ENCODE measurements at places on chromosomes 13 and 19. TPM values are rescaled to one million over a fixed set of nuclear protein-coding genes. Genes with fewer than 3 reads are reported as not detected.

GRCh38 chr13:50608370-50608769 is 235.1 kb downstream of the DLEU7 start:
- no peak for DNase-seq

DNA sequence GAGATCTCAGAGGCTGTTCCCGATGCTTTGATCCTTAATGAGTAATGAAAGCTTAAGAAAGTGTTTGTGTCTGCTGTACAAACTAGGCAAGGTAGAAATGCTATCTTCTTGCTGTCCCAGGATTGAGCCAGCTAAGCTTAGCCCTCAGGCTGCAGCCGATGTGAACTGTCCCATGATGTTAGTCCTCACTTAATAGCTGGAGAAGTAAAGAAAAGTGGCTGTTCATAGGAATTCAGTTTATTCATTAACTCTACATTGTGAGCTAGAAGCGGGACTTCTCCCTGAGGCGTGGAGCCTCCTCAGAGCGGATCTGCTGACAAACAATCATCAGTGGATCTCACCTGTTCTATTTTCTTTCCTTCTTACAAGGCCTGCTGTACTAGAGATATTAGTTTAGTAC is 10.1 kb upstream of the GSX1 start:
- DNase-seq, result no peak

DNA sequence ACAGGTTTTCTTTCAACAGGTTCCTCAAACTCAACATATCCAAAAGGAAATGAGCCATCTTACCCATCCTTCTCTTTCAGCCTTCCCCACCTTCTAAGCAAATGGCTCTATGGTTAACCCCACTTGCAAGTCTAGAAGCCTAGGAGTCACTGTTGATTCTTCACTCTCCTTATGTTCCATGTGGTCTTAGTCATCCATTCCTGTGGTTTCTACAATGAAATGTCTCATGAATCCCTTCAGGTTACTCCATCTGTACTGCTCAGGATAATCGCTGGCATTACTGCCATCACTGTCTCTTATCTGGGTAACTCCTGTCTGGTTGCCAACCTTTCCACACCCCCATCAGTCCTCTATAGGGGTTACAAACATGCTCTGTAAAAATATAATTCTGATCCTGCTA is 381.3 kb downstream of the ENOX1 start:
- peak; percentile 78 for DNase-seq

GRCh38 chr19:36060430-36060829 is 5.7 kb downstream of the WDR62 start:
- peak; percentile 34 for DNase-seq

GRCh38 chr13:83752141-83752540 is 130.1 kb downstream of the SLITRK1 start:
- peak; percentile 42 for DNase-seq

DNA sequence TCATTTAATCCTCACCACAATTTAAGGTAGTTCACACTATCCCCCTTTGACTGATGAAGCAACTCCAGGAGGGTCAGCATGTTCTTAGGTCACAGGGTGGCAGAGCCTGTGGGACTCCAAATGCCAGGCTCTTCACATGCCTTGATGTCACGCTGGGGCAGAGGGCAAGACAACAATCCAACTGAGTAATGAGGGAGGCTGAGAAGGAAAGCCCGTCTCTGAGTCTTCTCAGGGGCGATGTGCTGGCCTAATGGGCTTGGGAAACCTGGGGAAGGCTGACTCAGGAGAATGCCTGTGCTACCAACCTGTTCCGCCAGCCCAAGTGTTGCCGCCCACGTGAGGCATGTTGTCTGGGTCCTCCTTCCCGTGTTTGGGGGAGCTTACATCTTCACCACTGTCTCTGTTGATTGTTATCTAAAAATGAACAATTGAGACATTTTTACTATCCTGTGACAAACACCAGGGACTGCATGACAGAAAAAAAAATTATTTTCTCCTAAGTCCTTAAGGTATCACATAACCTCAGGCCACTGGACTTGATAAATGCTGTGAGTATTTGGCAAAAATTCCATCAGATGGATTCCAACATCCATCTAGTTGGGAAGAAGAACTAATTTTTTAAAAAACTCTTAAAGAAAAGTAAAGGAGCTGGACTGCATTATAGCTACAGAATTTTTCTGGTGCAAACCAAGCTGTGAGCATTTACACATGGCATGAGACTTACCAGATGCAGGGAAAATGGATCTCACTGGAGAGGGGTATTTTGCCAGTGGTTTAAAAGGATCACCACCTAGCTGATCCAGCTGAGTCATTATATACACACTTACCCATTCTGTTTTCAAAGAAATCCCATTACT is 157.5 kb downstream of the RGCC start:
- DNase-seq, result no peak

DNA sequence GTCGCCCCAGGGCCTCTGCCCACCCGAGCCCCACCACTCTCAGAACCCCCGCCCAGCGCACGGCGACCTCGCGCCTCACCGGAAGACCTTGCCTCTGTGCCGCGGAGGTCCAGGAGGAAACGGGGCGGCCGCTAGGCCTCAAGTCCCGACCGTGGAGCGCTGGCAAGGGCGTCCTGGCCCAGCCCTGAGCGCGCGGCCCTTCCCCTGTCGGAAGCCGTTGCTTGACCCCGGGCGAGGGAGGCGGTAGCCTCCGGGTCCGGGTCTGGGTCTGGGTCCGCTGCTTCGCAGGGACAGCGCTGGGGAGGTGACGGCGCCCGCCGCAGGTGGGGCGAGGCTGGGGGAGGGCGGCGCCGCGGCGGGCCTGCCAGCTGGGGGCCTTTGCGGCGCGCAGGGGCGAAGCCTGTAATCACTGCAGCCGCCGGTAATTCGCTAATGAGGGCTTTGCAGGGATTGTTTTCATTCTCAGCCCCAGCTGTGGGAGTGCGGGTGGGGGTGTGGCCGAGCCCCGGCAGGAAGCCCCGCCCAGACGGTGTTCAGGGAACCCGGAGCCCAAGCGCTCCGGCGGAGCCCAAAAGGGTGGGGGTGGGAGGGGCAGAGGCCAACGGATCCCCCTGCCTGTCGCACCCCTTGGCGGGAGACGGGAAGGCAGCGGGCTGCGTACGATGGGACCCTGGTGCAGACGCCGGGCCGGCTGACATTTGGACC is 8.6 kb downstream of the C19orf25 start:
- no peak for DNase-seq

GRCh38 chr13:69283301-69283700 is 824.3 kb upstream of the ATXN8OS start:
- DNase-seq, result no peak

DNA sequence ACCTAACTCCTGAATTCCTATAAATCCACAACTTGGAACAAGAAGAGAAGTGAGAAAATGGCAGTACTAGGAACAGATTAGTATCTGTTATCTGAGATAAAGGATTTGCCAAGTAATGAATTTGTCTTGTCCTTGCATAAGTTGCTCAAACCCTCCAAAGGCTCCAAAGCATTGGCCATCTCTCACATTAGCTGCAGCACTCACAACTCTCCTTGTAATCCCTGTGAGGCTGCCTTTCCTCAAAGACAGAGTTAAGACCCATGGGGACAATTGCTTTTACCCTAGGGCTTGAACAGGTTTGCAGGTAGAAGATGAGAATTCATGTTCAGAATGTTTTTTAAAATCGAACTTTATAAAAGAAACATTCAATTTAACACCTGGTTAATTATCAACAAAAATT is 1702.2 kb downstream of the EFNB2 start:
- DNase-seq, result no peak

DNA sequence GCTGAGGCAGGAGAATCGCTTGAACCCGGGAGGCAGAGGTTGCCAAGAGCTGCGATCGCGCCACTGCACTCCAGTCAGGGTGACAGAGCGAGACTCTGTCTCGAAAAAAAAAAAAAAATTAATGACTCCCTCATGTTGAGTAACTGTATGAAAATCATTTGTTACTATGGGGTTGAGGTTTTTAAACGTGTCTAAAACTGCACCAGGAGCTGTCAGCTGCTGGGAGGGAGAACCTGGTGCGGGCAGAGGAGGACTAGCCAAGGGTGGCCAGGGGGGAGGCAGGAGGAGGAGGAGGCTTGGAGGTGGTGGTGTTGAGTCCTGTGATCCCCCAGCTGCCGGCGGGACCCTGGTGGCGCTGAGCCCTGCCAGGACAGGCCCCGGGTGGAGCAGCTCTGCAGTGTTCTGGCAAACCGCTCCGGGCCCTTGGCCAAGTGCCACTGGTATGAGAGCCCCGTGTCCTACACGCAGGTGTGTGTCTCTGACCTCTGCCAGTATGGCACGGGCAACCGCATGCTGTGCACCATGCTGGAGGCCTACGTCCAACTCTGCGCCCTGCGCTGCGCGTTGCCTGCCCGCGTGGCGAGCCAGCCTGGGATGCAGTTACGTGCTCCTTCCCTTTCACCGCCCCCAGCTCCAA is 17.1 kb upstream of the FXYD3 start:
- DNase-seq, result no peak

DNA sequence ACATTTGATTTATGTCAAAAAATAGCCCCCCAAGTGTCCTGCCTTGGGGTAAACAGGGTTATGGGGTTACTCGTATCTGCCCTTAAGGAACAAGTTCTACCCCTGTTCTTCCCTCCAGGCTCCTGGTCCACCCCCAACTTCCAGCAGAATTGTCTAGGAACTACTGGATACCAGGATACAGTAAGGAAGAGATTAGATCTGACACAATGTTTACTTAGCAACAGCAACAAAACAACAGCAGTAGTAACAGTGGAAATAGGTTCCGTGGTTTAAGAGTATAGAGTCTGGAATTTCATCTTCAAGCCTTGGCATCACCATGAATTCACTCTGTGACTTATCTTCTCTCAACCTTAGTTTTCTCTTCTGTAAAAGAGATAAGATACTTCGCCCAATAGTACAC is 1.7 kb upstream of the FAM98C start:
- DNase-seq, result peak; percentile 80

DNA sequence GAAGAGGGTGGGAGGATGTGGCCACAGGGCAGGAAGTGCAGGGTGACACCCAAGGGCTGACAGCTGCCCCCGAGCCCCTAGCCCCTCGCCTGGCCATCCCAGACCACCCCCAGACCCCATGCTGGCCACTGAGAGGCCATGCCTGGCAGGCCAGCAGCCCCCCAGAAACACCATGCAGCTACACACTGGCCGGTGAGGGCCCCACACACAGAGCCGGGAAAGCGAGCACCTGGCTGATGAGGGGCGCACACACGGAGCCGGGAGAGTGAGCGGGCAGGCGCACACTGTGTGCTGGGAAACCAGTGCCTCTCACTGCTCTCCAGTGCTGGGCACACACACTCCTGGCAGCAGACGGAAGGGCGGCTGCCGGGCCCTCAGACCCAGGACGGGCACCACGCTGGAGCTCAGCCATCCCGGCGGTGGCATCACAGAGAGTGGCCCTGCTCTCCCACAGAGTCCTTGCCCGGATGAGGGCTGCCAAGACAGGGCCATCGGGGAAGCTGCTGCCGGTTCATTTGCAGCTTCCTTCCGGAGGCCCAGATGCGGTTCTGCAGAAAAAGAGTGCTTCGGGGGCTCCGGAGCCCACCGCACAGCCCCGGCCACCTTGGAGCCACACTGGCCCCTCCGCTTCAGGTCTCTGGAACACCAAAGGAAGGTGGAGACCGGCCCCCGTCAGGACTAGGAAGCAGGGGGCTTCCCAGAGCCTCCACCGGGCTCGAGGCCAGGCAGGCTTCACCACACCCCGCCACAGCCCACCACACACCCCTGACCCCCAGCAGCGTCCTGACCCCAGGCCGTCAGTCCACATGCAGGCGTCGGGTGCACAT is 76.4 kb downstream of the SPACA7 start:
- DNase-seq, result no peak

- DNase-seq, result no peak
These were observed 49.8 kb downstream of the ELF1 start for GRCh38 chr13:40969169-40969901.

DNA sequence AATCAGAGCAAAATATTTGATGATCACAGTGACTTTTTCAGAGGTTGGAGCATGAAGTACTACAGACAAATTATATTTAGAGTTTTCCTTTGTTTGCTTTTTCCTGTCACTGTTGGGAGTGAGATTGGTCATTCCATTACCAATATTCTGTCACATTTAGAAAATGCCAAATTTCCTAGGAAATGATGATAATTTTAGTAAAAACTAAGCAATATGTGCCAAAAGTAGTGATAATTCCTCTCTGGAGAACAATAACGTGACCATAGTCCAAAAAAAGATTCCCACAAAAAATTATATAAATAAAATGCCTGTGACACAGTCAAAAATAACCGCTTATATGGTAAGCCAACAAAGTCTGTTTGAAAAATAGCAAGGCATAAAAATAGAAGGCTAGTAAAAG is 2719.4 kb downstream of the PCDH9 start:
- DNase-seq, result no peak

DNA sequence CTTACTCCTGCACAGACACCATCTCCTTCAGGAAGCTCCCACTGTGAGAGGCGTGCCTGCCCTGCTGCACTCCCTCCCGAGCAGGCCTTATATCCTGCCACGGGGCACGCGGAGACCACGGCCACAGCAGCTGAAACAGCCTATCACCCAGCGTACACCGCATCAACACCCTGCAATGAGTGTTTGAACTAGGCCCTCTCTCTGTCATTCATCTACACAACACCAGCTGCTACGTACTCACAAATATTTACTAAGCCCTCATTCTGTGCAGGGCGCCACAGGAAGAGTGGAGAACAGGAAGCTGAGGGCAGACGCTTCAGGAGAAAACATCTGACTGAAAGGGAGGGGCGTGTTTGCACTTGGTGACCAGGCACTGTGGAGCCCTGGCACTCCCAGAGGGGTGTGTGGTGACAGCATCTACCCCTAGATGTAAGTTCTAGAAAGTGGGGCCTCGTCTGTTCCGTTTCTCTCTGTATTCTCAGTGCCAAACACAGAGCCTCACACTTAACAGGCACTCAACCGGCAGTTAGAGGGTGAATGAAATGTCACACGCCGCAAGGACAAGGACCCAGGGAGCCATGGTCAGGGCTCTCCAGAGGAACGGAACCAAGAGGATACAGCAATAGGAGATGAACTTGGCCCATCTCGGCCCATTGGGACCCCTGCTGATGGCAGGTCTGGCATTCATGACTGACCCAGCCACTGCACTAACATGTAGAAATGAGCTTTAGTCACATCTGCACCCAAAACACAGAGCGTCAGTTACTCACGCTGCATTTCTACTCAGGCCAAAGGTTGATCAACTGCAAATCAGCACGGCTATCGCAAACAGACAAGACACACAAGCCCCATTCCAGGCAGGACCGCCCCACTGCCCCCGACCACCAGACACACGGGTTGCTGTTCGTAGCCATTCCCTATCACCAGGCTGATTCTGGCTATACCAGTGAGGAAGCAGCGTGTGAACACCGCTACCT is 15.7 kb downstream of the RANBP3 start:
- DNase-seq, result no peak

GRCh38 chr19:52527956-52528351 is 486 bp downstream of the ZNF808 start:
- no peak for DNase-seq

Gene ELAVL3
- total RNA-seq, result not detected

Gene PPM1N
- total RNA-seq, result 0.64 TPM

All from M059J (cell line).